NCI-H2081 (cell line): ENCODE measurements at places on chromosomes 2 and 18.

- no peak for DNase-seq
Measured at GRCh38 chr2:8575038-8575833, 106.6 kb upstream of the ID2 start.

- DNase-seq, result no peak
Measured at GRCh38 chr2:174248998-174249592, 763 bp upstream of the OLA1 start.

DNA sequence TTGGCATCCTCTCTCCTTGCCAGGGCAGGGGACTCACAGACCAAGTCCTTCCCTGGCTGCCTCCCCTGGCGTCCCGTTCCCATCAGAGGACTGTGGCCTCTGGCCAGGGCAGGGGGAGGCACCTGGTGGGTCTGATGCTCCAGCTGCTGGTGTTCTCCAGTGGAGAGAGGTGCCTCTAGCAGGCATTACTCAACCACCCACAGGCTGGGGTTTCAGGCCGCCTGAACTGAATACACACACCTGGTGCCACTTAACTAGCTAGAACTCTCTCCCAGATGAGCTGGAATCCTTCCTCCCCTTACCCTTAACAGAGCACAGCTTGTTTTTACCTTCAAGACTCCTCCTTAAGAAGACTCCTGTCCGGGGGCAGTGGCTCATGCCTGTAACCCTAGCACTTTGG, 37.7 kb upstream of the CNGA3 start:
- DNase-seq, result no peak

GRCh38 chr2:27920148-27920885, 29.8 kb downstream of the BABAM2 start:
- no peak for DNase-seq

DNA sequence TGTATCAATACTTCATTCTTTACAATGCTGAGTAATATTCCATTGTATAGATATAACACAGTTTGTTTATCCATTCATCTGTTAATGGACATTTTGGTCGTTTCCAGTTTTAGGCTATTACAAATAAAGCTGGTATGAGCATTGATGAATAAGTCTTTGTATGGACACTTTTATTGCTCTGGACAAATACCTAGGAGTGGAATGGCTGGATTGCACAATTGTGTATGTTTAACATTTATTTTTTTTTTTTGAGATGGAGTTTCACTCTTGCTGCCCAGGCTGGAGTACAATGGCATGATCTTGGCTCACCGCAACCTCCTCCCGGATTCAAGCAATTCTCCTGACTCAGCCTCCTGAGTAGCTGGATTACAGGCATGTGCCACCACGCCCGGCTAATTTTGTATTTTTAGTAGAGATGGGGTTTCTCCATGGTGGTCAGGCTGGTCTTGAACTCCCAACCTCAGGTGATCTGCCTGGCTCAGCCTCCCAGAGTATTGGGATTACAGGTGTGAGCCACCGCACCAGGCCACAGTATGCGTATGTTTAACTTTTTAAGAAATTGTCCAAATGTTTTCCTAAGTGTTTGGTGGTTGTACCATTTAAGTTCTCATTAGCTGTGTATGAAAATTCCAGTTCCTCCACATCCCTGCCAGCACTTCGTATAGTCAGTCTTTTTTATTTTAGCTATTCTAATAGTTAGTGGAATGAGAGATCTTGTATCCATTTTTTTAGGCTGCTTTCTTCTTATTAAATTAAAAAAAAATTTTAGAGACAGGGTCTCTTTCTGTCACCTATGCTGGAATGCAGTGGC, 194.9 kb upstream of the HAAO start:
- no peak for DNase-seq

DNA sequence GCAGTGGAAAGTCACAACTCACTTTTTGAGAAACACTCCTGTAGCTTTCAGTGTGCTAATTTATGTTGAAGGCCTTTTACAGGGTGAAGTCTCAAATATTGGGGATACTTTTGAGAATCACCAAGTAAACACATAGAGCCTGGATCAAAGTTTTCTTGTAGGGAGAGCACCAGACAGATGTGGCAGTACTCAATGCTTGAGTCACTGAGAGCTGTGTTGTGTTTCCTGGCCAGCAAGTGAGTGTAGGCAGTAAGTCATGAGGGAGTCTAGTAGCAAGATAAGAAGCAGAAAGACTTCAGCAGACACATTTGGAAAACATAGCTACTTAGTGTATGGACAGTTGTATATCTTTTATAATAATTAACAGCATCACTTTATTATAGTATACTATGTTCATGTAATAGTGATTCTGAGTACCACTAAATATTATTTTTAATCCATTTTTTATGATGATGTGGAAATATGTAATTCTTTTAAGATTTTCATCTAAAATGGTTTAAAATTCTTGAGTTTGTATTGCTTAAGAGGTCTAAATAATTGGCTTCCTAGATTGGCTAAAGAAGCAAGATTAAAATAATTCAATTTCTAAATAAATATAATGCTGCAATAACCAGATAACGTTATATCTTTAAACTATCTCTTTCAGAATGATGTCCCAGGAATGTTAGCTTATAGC, 12.8 kb downstream of the PSMD1 start:
- DNase-seq, result no peak

DNA sequence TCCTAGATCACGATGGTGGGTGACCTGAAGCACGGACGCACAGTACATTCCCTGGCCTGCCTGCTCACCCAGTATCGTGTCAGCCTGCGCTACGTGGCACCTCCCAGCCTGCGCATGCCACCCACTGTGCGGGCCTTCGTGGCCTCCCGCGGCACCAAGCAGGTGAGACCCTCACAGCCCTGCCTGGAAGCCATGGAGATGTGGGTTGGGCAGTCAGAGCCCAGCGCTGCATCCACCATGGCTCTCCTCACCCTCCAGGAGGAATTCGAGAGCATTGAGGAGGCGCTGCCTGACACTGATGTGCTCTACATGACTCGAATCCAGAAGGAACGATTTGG, 20.3 kb downstream of the SLC30A3 start:
- DNase-seq, result no peak

DNA sequence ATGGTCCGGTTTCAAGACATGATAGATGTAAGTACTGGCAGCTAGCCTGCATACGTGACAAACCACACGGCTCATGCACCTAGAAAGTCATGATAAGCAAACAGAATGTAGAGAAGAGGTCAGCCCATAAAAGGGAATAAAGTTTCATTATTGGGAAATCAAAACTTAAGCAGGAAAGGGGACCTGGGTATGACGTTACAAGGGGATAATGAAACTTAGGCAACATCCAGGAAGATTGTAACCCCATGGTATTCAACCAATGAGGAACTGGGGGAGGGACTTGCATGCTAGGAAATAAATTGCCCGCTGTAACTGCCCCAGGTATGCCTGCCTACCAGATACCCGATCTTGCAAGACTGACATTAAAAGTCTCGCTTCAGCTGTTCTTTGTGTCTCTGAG, 1679.0 kb downstream of the SUCLG1 start:
- DNase-seq, result no peak

- no peak for DNase-seq
Measured at GRCh38 chr18:49648326-49648725, 86.5 kb downstream of the LIPG start.

- no peak for DNase-seq
Measured at GRCh38 chr2:8061219-8061618, 620.6 kb upstream of the ID2 start.

GRCh38 chr2:210795506-210795905, 239.1 kb downstream of the CPS1 start:
- DNase-seq, result no peak

GRCh38 chr2:17441790-17442189, 76.5 kb downstream of the RAD51AP2 start:
- no peak for DNase-seq
